NCI-H2107 (cell line): ENCODE measurements at places on chromosomes 2 and 18.

GRCh38 chr2:16021611-16022363 lies 81.4 kb downstream of the MYCN start:
- DNase-seq, result no peak

- DNase-seq, result no peak
These were observed 90.2 kb downstream of the CABLES1 start for GRCh38 chr18:23225503-23225902.

- no peak for DNase-seq
These were observed 100.3 kb upstream of the NCKAP5 start for GRCh38 chr2:133668547-133668946.

DNA sequence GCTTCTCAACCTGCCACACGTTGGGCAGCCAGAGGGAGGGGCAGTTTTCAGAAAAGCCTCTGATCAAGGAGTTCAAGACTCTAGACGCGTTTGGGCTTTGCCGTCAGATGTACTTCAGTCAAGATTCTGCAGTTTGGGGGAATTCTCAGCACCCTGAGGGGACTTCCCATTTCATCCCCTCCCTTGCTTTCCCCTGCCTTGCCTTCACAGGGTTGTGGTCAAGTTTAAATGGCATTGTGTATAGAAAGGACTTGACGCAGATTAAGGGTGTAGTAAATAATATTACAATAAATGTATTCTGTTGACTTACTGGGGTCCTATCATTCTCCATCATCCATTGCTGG lies 198.3 kb upstream of the NABP1 start:
- DNase-seq, result no peak

DNA sequence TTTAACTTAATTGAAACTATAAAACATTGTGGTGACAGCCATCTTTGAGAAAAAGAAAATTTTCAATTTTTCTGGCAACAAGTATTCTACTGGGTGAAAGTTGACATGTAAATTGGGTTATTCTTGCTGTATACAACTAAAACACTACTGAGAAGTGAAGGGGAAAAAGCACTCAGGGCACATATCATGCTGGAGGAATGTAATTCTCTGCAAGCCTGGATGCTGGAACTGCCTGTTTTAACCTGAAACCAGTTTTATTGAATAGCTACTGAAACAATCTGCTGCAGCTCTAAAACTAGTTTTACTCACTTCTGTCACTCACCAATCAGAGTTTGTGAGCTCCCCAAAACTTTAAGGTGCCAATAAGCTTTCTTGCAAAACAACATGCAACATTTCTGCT lies 1136.0 kb downstream of the LRP1B start:
- no peak for DNase-seq

DNA sequence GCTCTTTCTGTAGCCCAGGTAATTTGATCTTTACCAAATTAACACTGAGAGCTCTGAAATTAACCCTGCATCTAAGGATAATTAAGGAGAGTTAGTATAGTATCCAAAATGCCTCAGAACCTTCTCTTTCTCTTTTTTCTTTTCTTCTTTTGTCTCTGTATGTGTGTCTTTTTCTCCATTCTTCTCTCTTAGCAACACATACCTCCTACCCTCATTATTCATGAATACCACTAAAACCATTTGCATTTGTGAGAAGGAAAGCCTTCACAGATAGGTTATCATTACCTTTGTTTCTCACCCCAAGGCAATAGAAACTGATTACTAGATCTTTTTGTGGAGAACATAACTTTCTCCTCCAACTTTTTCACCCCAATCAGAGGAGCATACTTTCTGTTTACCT lies 376.5 kb upstream of the NXPH2 start:
- DNase-seq, result no peak

GRCh38 chr2:32719933-32720716 lies 92.3 kb downstream of the TTC27 start:
- no peak for DNase-seq

GRCh38 chr2:77823028-77823427 lies 300.9 kb upstream of the LRRTM4 start:
- DNase-seq, result no peak

GRCh38 chr2:20594957-20595356 lies 55.9 kb downstream of the HS1BP3 start:
- DNase-seq, result no peak

GRCh38 chr2:55054106-55054875 lies 4.0 kb upstream of the RTN4 start:
- DNase-seq, result no peak

DNA sequence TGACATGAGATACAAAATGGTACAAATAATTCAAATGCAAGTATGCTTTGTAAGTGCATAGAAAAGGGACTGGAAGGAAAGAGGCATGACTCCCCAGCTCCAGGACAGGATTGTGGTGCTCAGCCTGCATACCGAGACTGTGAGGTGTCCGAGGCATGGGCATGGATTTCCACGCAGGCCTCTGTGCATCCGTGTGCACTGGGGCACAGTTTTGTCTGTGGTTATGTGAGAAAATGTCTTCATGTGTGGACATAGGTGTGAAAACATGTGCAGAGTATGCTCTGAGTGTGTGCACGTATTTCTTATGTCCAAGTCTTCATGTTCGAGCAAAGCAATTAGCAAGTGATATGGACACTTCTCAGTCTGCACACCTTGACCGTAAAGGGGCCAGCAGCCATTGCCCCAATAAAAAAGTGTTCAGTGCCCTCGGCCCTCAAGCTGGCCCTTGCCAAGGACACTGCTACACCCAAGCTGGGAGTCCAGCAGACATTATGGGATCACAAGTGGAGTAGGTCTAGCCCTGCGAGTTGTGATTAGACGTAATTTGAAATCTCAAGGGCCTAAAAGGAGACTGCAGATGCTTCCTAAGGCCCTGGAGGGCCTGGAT lies 120.7 kb downstream of the CYP26B1 start:
- no peak for DNase-seq

DNA sequence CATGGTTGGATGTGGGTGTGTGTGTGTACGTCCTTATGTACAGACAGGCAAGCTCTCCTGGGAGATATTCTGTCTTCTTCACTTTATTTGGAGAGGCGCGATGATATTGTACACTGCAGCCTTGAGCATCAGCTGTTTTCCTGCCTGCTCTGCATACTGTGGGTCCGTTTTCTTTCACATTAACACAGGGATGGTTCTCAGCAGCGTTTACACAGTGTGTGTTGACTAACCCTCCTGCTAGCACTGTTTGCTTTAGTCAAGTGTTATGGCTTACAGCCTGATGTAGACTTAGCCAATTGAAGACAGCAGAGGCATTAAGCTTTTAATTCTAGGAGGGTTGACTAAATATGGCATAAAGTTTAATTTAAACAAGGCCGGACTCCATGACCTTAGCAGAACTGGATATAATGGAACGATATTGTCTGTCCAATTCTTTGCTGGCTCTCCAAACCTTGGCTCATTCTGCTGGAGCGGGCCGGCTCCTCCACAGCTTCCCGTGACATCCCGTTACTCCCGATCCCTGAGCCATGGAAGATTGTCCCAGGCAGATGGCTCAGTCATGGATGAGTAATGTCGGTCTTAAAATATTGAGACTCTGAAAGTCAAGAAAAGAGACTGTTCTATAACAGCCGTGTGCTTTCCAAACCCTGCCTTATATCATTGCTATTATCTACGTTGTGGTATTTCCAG lies 134.7 kb downstream of the TPGS2 start:
- no peak for DNase-seq

DNA sequence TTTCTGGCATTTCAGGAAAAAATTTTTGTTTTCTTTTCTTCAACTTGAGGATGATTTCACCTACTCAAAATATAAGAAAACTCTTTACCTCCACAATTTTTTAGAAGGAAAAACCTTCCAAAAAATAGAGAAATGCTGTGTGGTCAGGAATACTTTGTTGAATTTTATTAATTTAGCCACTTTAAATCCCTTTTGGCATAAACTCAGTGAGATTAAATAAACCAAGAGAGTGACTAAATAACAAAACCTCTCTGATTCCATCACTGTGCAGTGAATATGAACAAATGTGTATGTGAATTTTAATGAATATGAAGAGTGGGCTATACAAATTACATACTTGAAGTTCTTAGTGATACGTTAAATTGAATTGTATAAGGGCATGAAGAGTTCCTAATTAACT lies 25.8 kb upstream of the CYTIP start:
- DNase-seq, result no peak

DNA sequence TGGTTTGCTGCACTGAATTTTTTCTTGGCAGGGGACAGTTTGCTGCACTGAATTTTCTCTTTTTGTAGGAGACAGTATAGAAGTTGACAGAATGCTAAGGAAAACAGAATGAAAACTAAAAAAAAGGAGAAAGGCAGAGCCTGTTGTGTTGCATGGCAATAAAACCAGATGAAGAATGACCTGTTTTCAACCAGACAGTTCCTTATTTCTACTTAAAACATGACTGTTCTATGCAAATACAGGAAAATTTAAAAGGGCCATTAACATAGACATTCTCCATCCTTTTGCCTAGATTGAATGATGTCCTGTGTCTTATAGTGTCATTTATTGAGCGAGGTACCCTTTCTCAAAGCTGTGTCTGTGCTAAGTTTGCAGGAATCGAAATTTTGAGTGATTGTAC lies 33.3 kb downstream of the ABI2 start:
- no peak for DNase-seq

DNA sequence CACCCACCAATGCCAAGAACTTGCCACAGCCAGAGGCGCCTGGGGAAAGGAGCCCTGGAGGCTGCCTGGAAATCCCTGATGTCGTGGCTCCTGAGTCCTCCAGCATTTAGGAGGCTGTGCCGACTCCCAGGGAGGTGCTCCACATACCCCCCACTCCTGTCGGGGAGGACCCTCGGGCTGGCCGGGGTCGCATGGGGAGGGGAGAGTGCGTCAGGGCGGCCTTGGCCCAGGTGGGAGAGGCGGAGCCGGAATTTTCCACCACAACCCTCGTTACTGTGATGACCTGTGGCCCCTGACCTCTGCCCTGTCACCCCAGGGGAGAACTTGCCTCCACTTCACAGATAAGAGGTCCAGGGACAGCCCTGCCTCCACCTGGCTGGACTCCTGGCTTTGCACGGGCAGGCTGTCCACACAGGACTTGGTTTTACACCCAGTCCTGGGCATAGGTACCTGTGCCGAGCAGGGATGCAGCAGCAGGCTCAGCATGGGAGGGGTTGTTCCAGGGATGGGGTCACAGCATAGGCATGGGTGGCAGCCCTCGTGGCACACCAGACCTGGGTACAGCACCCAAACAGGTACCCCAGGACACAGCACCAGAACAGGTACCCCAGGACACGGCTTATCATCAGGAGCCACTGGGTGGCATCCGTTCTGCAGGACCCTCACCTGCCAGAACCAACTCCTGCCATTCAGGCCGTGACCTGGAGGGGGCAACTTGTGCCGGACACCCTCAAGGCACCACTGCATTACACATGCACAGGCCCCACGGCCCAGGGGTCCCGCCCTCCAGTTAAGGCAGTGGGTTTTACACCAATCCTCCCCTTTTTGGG lies 12.3 kb upstream of the AGXT start:
- DNase-seq, result no peak

DNA sequence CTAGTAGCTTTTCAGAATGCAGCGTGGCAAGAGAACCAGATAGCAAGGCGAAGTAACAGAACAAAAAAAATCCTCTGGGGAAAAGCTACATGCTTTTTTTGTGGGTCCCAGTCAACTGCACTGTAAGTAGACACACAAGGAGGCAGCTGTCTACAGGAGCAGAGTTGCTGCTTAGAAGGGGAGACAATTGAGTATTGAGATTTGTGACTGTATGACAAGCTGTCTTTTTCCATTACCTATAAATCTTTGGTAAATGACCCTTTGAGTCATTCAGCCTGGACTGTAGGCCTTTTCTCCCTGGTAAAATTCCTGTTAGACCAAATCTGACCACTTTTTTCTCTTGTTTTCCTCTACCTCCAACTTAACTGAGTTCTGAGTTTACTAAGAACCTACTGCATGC lies 144.1 kb upstream of the FOSL2 start:
- no peak for DNase-seq

DNA sequence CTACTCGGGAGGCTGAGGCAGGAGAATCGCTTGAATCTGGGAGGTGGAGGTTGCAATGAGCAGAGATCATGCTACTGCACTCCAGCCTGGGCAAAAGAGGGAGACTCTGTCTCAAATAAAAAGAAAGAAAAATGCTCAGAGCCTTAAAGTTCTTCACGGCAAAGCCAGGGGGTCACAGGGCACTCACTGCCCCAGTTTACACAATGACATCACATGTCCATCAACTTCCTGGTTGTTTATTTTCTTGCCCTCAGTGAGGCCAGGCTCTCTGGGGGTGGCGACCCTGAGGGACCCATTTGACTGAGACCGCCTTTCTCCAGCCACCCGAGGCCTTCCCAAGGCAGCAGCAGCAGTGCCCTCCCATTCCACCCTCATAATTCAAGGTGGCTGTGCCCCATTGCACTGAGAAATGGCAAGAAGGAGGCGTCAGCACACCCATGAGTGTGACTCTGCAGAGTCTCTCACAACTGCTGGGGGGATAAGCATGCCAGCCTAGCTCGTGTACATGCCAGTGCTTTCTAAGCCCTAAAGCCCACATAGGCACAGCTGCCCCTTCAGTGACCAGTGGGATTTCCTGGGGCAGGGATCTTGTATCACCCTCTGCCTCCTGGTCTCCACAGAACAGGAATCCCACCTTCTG lies 50.0 kb downstream of the SFXN5 start:
- DNase-seq, result no peak

DNA sequence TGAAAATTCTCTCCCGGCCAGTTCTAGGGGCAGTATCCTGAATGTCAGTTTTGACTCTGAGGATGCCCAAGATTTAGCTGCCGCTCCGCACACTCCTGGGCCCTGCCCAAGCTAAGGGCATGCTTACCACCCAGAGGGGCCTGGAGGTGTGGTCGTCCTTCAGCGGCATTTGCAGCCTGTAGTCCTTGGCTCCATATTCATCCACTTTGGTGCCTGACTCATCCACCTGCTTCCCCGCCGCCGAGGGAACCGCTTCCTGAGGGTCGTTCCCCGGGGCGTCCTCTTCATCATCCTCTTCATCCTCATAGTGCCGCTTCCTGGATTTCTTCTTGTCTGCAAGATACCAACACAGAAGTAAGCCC lies 577 bp downstream of the ERCC3 start:
- DNase-seq, result no peak

DNA sequence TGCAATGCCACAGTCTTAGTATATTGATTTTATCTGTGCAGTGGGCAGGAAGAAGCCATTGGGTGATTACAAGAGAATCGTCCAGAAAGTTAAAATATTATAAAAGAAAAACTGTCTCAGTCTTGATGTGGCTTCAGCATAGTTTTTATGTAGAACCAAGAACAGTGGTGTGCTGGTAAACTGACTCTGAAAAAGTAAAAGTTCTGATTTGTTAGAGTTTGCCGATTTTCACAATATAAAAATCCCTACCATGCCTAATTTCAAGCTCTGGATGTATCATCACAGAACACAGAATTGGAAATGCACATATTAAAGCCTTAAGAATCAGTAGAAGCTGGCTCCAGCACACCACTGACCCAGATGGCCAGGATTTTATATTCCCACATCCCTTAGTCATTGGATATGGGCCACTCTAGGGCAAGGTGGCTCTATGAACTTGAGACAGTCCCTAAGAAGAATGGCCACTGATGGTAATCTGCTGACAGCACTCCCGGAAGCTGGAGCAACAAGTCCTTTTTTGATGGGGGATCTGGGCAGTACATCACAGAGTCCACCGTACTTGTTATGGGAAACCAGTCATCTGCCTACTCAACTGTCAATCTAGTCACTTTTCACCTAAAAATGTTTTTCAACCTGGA lies 9.3 kb upstream of the PLEKHM3 start:
- DNase-seq, result no peak
